ENCODE measurements at places on chromosomes 2 and 18.

DNA sequence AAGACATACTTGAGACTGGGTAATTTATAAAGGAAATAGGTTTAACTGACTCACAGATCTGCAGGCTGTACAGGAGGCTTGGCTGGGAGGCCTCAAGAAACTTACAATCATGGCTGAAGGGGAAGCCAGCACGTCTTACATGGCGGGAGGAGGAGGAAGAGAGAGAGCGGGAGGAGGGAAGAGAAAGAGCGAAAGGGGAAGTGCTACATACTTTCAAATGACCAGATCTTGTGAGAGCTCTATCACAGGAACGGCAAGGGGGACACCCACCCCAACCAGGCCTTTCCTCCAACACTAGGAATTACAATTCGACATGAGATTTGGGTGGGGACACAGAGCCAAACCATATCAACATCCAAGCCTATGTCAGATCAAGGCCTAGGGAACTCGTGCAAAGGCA is 24.2 kb downstream of the MYL12B start:
- DNase-seq: no peak

GRCh38 chr2:68246396-68246795 is 5.9 kb downstream of the PPP3R1 start:
- no peak for DNase-seq

GRCh38 chr18:23671564-23671963 is 8.9 kb upstream of the ANKRD29 start:
- no peak for DNase-seq

DNA sequence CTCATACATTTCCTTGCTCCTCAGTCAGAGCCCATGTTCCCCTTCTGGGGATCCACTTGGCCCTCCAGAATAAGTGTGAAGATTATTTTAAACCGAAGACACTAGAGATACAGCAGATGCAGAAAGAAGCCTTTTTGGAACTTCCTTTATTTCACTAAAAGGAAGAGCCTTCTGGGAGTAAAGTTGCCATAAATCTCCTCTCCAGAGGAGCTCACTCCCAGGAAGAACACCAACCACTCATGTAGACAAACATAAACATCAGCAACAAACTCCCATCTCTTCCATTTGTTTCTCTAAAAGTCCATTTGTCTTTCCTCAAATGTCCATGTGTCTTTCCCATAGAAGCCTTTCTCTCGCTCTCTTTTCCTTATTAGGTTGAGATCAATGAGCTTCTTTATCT is 62.4 kb upstream of the MSH6 start:
- DNase-seq: no peak

GRCh38 chr18:62331581-62332356 is 6.7 kb downstream of the TNFRSF11A start:
- no peak for DNase-seq

DNA sequence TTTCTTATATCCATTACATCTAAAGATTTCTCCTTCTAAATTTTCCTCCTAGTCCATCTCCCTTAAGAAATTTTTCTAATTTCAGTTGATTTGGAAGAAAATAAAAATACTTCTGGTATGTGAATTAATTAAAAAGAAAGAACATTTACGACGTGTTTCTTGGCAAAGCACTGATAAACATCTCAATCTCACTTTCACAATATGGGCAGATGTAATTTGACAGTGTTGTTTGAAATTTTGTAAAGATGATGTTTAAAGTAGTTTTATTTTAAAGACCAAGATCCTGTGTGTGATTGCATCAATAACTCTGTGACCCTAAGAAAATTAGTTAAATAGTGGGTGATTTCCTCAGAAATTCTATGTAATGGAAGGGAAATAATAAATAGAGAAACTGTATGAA is 510.0 kb downstream of the PARD3B start:
- no peak for DNase-seq

DNA sequence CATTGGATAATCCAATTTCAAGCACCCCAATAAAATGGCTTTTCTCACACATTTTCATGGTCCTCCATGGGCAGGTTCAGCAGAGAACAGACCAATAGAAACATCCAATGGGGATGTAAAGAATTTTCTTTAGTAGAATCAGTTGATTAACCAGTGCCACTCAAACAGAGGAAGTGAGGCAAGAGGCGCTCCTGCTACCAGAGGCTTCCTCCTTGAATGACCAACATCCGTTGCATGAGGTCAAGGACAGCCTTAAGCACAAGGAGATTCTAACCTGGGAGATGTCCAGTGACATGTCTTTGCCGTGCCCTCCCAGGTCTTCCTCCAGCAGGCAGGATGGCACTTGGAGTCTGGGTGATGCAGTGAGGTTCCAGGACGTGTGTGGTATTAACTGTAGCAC is 146.6 kb downstream of the PIEZO2 start:
- DNase-seq: no peak

GRCh38 chr2:150168595-150169236 is 318.8 kb downstream of the RND3 start:
- no peak for DNase-seq

DNA sequence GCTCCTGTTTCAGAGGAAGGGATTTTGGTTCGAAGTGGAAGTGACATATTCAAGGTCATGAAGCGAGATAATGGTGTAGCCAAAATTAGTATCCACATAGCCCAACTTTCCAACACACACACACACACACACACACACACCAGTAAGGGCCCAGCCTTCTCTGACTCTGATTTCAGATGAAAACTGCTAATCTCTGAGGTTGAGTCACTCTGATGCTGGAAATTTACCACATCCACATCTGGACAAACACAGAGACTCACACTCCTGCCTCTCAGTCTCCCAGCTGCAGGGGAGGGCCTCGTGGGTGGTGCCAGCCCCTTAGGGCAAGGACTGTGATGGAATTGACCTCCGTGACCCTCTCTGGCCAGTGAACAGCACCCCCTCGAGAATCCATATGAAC is 29.0 kb upstream of the SLC35F6 start:
- DNase-seq: no peak
